ENCODE measurements at places on chromosomes 6 and 20. TPM values are rescaled to one million over a fixed set of nuclear protein-coding genes. Genes with fewer than 3 reads are reported as not detected.

DNA sequence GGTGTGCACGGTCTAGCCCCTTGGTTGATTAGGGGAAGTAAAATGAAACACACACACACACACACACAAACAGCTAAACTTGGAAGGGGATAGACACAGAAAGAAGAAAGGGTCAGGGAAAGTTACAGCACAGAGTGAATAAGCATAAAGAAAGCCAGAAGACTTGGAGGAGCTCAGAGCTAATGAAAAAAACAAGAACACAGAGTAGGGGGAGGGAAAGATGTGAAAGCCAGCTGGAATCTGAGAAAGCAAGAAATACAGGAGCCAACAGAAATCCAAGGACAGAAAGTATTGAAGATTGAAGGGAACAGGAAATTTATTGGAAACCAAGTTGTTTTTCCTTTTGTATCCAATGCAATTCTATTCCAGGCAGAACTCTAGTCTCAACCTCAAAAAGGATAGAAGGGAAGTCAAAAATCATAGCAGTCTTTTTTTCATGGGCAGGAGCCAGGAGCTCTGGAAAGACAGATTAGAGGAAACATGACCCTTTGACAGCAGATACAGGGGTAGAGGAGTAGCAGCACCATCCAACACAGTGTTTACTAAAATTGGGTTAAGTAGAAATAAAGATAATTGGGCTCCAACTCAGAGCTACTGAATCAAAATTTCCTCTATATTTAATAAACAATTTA lies 10.1 kb downstream of the HMGCLL1 start:
- no peak for DNase-seq

- no peak for DNase-seq
These were observed 157.4 kb upstream of the LAMA2 start for GRCh38 chr6:128725271-128726233.

DNA sequence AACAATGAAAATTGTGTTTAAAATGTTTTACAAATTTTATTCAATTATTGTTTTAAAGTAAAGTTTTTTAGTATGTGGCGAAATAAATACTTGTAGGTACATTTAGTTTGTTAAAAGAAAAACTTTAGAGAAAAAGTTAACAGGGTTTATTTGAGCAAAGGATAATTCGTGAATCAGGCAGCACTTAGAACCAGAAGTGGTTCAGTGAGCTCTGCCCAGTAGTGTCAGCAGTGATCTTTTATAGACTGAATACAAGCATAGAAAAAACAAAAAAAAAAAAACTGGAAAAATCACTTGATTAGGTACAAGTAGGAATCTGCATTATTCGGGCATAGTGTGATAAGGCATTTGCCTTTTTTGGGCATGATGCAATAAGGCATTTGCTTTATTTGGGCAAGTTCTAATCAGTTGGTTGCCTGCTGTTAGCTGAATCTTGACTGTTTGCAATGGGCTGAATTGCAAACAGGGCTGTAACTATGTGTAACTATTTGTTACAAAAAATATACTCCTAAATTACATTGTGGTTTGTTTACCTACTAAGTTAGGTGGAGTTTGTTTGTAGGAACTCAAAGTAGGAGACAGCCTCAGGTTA lies 122.9 kb upstream of the MMS22L start:
- DNase-seq, result no peak

The ISM1 gene
- 3.1 TPM for total RNA-seq

GRCh38 chr20:36030149-36030548 lies 61.8 kb downstream of the CNBD2 start:
- no peak for DNase-seq

- DNase-seq, result no peak
These were observed 82.6 kb upstream of the PREP start for GRCh38 chr6:105485456-105485855.

GRCh38 chr6:2731281-2731909 lies 19.3 kb downstream of the MYLK4 start:
- no peak for DNase-seq

The KCNQ5 gene
- total RNA-seq, result not detected

- no peak for DNase-seq
These were observed 81.5 kb downstream of the RREB1 start for GRCh38 chr6:7189101-7189758.

The SEL1L2 gene
- not detected for total RNA-seq

GRCh38 chr20:37878835-37879599 lies 23.9 kb upstream of the VSTM2L start:
- DNase-seq, result no peak
